GM10248 (cell line): ENCODE measurements at places on chromosomes 16 and 17.
A peak's percentile ranks its signal among the peaks of the same experiment; 100 is the strongest.

DNA sequence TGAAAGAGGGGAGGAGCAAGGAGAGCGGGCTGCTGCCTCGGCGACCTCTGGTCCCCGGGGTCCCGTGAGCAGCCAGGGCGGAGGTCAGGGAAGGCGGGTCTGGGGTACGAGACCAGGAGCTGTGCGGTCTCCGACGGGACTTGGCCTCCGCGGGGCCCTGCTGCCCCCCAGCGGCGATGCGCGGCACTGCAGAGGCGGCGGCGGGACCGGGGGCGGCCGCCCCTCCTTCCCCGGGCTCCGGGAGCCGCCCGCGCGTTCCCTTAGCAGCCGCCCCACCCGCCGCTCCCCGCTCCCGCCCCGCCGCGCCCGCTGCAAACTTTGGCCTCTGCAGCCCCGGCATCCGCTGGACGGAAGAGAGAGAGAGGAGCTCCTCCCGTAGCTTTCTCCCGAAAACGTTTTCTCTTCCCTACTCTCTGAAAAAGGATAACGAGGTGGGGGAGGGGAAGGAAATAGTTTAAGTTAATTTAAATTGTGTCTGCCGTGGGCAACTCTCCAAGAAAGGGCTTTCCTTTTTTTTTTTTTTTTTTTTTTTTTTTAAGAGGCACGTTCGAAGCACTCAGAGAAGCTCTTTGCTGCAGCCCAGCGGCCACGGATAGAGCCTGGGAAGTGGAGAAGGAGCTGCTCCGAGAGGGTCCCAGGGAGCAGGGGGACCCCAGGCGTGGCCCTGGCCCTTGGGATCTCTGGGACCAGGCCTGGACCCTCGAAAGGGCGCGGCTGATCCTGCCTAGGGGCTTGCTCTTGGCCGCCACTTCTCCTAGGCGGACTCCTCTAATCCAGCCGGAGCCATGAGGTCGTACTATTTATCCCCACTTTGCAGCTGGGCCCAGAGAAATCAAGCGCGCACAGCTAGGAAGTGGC is 43.2 kb downstream of the C16orf82 start:
- DNase-seq, result peak; percentile 88

- no peak for DNase-seq
These were observed 49.4 kb downstream of the COG7 start for GRCh38 chr16:23403547-23403946.

- no peak for DNase-seq
These were observed 4.7 kb downstream of the DOC2A start for GRCh38 chr16:30006095-30006473.

- DNase-seq, result no peak
These were observed 59.0 kb downstream of the ARHGAP17 start for GRCh38 chr16:24955975-24956731.

DNA sequence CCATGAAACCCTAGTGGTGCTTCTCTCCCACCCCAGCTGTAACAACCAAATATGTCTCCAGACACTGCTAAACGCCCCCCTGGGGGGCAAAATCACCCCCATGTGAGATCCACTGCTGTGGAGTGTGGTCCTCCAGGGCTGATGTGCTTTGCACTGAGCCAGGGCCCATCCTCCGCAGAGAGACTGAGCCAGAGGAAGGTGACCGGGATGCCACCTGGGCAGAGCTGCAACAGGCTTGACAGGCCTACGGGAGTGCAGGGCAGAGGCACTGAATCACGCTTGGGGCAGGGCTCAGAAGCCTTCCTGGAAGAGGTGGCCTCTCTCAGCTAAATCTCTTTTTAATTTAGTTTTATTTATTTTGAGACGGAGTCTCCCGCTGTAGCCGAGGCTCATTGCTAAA is 4.4 kb downstream of the GJD3 start:
- DNase-seq, result no peak
